ENCODE measurements at places on chromosomes 2 and 18.

- no peak for DNase-seq
Observed at GRCh38 chr2:156585457-156585856, 149.3 kb downstream of the GPD2 start.

- no peak for DNase-seq
Observed at GRCh38 chr18:6414118-6414722, 491 bp downstream of the L3MBTL4 start.

GRCh38 chr18:13163167-13163927 lies 55.2 kb upstream of the LDLRAD4 start:
- no peak for DNase-seq

- DNase-seq, result no peak
Observed at GRCh38 chr2:191565647-191566198, 112.2 kb upstream of the NABP1 start.

- no peak for DNase-seq
Observed at GRCh38 chr2:164110515-164110914, 374.7 kb upstream of the FIGN start.

DNA sequence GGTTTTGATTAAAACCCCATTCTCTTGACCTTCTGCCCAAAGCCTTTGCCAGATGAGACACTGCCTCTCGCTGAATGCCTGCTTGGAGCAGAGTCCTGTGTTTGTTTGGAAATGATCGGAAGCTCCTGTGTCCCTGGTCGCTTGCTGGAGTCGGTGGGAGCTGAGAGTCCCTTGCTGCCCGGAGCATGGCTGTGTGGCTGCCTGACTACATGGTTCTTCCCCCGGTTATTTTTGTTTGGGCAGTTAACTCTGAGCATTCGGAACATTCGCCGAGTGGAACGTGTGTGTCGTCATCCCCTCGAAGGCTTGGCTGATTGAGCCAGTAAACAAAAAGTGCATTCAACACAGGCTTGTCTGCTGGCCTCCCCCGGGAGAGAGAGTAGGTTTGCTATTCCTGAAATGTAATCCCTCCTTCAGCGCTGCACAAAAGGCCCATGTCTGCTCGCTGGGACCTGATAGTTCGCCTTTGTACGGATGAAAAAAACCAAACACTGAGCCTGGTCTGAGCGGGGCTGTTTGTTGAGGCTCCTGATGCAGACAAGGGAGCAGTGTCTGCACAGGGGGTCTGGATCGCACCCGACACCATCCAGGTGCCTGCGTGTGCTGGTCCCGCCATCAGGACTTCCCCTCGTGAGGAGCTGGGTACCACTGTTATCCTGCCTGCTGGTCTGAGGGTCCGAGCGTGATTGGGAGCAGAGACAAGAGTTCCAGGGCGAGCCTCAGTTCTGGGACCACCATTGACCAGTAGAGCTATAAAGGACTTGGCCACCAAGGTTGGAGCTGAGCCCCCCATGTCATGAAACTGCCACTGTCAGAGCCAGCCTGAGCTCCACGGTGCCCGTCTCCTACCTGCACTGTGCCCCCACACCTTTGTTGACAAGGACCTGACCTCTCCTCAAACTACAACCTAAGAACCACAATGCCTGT lies 83.8 kb downstream of the AGAP1 start:
- DNase-seq, result no peak

DNA sequence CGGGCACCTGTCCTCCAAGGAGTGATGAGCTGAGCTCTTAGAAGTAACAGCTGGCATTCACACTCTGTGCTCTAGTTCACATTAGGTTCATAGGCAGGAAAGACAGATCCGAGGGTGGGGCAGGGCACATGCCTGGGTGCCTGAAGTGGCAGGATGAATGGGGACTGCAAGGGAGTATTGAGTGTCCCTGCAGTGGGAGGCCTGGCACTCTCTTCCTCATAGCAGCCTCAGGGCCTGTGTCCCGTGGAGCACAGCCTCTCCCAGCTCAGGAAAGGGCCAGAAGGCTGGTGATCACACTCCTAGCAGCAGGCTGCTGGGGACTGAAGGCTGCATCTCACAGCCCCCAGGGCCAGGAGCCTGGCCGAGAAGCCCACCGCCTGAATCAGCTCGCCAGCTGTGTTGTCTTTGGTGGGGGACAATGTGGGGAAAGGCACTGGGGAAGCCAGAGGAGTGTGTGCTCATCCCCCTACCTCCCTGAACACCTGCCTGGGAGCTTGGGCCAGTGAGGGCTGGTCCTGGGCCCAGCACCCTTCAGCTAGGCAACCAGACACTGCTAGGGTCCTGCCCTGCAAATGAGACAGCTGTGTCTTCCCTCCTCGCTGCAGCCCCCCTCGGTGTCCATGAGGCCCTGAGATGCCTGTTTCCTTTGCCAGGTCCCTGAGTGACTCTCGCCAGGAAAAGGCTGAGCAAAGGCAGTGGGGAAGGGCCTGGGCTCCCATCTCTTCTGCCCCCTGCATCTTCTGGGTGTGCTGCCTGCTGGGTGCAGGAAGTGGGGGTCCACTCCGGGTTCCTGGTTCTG lies 48.2 kb upstream of the HS6ST1 start:
- DNase-seq, result no peak

Data from esophagus squamous epithelium (tissue), 5 donors.